ENCODE measurements at places on chromosomes 2 and 18.

DNA sequence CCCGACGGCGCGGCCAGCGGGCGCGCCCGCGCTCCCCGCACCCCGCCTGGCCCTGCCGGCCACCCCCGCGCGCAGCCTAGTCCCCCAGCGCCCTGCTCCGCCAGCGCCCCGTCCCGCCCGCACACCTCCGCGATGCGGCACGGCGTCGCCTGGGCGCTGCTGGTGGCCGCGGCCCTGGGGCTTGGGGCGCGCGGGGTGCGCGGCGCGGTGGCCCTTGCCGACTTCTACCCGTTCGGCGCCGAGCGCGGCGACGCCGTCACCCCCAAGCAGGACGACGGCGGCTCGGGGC is 232 bp downstream of the SNED1 start:
- no peak for DNase-seq

DNA sequence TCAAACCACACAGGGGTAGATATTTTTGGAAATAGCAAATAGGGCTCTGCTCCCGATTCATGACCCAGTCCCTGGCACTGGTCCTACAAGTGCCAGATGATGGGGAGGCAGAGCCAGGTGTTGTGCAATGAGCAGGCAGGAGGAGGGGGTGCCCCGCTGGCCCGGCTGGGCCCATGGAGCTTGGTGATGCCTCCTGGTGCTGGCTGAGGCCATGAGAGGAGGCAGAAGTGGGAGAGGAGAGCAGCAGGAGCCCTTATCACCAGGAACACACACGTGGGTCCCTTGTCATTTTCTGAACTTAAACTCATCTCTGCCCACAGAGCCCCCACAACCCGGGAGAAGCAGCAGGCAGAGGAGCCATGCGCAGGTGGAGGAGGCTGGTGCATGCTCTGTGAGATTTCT is 90.5 kb upstream of the MAPK4 start:
- no peak for DNase-seq

DNA sequence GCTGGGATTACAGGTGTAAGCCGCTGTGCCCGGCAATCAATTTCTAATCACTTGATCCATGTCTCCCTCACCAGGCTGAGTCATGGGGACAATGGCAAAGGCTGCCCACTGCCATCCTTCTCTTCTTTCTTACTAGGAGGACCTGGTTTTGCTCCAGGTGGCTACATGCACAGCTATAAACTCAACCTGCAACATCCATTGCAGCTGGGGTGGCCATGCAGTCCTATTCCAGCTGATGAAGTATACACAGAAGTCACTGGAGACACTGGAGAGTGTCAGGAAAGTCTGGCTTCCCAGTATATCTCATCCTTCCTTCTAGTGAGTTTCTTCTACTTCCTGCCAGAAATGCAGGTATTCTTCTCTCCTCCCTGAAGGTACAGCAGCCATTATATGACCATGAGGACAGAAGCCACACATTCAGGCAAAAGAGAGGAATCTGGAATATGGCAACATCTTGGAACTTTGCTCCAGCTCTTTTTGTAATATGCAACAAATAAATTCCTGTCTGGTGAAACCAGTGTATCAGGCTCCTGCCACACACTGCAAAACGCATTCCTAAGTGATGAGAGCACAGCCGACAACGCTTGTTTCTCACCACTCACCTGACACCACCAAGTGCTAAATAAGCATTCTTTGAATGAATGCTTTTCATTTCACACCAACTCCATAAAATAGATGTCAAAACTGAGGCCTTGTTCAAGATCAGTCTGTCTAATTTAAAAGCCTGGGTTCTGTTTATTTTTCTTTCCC is 32.3 kb downstream of the SCTR start:
- DNase-seq = peak; percentile 70

DNA sequence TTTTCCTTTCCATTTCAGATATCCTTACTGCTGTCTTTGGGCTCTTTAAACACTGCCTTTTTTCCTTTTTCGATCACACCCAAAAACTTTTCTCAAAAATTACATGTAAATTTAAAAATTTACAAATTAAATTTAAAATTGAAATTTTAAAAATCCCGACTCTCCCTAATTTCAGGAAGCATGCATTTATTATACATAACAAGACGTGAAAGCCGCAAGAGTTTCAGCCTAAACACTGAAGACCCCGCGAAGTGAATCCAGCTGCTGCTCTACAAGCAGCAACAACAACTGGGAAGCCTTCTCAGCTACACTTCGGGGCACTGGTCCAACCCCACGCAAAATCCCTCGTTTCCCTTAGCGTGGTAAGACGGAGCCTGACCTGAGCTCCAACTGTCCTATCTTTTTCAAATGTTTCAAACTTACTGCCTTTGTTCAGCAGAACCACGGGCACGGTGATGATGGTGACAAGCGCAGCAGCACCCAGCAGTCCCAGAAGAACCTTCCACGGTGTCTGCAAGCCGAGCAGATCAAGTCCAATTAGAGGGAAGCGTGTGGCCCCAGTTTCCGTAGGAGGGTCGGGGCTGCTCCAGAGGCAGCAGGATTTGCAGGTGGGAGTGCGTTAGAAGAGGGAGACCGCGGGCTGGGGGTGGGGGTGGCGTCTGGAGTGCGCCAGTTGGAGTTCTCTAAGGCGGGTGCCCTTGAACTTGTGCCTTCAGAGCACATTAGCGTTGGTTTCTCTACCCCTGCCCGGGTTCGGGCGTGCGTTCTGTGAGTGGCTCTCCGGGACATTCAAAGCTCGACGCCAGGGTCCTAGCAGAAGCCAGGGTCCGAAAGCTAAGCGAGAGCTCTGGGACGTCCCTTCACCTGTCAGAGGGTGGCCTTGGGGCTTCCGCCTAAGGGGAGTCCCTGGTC is 783 bp downstream of the DPP4 start:
- no peak for DNase-seq

DNA sequence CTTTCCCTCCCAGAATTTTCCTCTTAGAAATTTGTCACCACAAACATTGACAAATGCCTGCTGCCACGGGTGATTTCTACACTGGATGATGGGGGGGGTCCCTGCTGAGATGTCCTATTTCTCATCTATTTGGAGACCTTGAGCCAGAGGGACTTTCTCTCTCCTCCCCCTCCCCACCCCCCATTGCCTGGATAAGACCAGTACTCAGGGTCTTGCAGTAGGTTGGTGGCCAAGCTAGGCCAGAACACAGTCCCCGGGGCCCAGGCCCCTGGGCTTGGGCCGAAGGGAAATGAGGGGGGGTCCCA is 560 bp upstream of the DUSP2 start:
- no peak for DNase-seq

DNA sequence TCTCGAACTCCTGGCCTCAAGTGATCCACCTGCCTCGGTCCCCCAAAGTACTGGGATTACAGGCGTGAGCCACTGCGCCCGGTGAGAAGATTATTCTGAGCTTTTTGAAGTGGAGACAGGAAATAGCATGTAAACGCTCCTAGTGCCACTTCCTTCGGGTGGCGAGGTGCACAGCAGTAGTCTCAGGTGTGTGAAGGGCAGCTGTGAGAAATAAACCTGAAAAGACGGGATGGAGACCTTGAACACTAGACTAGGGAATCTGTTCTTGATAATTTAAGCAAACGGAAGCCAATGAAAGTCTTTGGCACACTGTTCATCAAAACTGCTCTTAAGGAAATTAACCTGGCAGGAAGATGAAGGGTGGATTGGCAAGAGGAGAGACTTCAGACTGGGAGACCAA is 439 bp upstream of the PLEKHH2 start:
- DNase-seq = no peak

DNA sequence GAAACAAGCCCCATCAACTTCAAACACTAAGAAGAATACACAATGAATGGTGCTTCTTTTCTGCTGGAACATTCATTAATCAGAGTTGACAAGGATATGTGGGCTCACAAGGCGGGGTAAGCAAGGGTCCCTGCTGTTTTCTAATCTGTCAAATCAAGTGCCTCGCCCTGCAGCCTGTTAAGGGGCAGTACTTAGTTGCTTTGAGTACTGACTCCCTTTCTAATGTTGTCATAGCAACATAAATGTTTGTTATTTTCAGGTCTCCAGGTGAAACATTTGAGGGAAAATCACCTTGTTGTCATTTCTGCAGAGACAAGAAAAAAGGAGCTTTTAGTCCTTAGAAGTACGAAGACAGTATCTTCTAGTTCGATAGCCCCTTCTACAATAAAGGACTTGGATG is 284.7 kb upstream of the PKDCC start:
- DNase-seq = no peak

- DNase-seq = no peak
Measured at GRCh38 chr2:100702438-100703109, 117.4 kb upstream of the NPAS2 start.

DNA sequence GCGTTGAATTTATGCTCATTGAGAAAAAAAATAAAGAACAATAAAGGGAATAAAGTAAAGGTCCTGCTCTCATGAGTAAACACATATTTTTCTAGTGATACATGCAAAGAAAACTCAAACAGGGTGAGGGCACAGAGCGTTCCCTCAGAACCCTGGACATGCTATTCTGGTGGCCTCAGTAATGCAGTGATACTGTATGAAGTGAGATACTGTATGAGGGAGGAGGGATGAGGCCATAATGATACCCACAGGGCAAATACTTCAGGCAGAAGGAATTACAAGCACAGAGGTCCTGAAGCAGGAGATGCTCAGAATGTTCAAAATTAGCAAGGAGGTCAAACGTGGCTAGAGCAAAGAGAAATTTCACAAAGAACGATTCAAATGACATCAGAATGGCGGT is 28.4 kb upstream of the RNU4ATAC start:
- DNase-seq = no peak

DNA sequence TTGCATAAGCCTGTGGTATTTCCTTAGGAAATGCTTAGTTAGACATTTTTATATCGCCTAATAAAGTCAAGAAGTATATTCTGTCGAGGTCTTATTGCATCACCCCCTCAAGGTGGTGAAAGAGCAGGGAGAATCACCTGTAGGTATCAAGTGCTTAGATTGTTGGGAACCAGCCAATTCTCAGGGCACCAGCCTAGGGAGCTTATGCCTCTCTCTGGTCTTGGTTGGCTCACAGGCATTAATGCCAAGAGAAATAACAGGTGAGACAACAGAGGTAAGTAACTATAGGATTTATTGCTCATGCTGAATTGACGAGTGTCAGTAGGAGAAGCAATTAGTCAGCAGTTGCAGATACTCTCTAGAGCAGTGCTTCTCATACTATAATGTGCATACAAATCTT is 663.3 kb upstream of the ZNF804A start:
- DNase-seq = no peak

- DNase-seq = no peak
Measured at GRCh38 chr2:159003555-159003954, 35.1 kb downstream of the TANC1 start.

DNA sequence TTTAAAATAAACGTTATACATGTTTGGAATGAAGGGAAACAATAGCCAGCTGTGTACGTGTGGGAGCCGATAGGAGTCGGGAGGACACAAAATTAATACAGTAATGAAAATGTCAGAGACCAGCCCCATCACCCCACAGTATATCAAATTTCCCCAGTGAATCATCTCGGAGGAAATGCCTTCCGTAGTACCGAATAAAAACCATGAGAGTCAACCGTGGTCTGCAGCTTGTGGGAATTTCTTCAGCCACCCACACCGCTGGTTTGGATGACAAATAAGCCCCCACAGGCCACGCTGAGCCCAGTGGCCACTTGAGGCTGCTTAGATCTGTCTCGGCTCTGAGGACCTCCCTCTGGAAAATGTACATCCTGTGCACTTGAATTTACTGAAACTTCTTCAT is 133.7 kb downstream of the COL6A3 start:
- DNase-seq = no peak

- no peak for DNase-seq
Measured at GRCh38 chr2:181077128-181077709, 96.8 kb downstream of the UBE2E3 start.

GRCh38 chr2:27214941-27215340 is 2.2 kb upstream of the CAD start:
- DNase-seq = no peak

GRCh38 chr2:219254590-219255201 is 978 bp upstream of the TUBA4A start:
- DNase-seq = no peak

- no peak for DNase-seq
Measured at GRCh38 chr2:211881449-211881848, 657.2 kb downstream of the ERBB4 start.

DNA sequence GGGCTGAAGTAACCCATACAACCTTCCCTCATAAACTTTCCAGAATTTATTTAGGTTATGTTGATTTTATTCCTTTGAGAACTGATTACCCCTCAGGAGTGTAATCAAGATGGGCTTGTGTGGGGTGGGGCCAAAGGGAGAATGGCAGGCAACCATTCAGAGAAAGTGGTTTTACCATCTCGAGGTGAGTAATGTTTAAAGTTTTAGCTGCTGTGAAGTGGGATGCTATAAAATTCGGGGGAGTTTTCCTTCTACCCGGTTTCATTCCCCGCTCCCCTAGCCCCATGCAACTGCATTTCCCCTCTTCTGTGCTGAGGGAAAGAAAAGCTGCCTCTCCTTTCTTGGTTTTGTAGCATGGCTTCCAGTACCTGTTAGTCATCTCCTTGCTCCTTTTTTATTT is 34.7 kb downstream of the MAP4K4 start:
- no peak for DNase-seq

DNA sequence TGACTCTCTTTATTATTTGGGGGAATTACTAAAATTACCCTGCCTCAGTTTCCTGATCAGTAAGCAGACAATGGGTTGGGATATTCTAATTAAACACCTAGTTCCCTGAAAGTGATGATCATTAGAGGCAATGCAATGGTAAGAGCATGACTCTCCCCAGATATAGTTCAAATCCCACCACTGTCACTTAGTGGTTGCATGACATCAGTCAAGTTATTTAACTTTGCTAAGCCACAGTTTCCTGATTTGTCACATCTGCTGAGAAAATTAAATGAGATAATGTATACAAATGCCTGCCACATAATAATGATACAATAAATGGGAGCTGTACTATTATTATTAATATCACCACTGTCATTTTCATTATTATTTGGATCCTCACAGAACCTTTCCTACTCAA is 29.9 kb downstream of the ZEB2 start:
- DNase-seq = no peak

- DNase-seq = no peak
Measured at GRCh38 chr2:230869914-230870543, 5.3 kb downstream of the ITM2C start.

- DNase-seq = no peak
Measured at GRCh38 chr2:43345391-43345813, 119.0 kb upstream of the ZFP36L2 start.

DNA sequence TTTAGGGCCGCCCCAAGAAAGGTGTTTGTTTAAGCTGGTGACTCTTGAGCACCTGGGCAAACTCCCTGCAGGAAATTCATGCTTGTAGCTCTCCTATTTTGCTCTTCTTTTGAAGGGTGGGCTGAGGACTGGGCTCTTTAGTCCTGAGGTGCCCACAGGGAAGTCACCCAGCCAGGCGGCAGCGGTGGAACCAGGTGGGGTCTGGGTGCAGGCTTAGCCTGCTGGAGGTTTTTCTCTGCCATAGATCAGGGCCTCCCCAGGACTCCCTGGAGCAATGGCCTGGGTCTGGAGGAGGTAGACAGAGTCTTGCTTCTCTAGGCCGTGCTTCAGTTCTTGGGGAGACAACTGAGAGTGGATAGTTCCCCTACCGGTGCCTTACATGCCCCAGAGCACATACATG is 99.9 kb downstream of the CLIP4 start:
- no peak for DNase-seq

GRCh38 chr18:75527848-75528685 is 100.6 kb upstream of the SMIM21 start:
- no peak for DNase-seq

- DNase-seq = no peak
Measured at GRCh38 chr18:13272416-13272815, 53.9 kb downstream of the LDLRAD4 start.

GRCh38 chr2:109451671-109452070 is 162.1 kb downstream of the SEPTIN10 start:
- no peak for DNase-seq

Measured in H54 (cell line).